ENCODE measurements at places on chromosomes 13 and 19.

GRCh38 chr19:456547-457110 is 4.2 kb downstream of the SHC2 start:
- DNase-seq: no peak

DNA sequence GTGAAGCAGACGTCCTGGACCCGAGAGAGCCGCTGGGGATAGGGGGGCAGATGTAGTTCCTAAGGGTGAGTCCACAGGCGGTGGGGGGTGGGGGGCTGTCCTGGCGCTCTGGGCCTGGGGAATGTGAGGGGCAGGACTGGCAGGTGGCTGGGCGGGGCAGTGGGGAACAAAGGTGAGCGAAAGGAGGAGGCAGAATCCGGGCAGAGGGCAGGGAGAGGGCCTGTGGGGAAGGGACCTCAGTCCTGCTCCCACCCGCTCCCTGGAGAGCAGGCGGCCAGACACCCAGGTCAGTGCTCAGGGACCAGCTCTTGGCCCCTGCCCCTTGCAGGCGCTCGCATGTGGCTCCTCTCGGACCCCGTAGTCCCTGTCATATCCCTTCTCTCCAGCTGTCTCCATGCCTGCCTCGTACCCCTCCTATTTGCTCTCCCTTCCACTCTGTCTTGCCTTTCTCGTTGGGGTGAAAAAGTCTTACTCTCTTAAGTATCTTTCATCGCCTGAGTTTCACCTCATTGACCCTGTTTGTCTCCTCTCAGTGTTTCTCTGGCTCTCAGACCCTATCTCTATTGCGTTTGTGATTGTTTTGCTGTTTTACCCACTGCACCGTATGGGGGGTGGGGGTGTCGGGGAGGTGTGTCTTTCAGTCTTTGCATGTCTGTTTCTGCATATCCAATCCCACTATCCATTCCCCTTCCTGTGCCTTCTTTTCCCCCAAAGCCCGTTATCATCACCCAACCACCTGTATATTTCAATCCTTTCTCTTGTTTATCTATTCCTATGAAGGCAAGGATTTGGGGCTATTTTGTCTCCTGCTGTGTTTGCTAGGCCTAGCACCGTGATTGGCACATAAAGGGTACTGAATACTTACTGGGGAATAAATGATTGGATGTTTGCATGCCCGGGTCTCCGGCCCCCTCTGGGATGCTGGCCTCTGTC is 5.8 kb downstream of the SPHK2 start:
- no peak for DNase-seq

DNA sequence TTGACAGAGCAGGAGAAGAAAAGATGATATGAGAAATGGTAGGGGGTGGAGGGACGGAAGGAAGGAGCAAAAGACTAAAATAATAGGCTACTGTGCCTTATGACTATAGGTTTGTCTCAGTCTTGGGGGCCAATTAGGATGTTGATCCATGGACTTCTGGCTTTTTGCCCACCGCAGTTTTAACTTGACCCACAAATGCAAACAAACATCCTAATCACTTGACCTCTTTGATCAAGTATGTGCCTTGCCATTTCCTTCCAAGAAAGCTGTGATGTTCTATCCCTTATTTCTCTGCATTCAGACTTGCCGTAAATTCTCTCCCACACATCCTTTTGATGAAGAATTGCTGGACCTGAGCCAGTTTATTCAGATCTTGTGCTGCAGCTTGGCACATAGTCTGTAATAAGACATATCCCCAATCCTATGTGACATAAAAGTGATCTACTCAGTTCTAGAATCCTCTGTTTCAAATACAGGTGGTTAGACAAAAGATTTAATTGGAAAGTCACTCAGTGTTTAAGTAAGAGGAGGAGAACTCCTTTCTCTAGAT is 62.8 kb downstream of the TPT1 start:
- no peak for DNase-seq

DNA sequence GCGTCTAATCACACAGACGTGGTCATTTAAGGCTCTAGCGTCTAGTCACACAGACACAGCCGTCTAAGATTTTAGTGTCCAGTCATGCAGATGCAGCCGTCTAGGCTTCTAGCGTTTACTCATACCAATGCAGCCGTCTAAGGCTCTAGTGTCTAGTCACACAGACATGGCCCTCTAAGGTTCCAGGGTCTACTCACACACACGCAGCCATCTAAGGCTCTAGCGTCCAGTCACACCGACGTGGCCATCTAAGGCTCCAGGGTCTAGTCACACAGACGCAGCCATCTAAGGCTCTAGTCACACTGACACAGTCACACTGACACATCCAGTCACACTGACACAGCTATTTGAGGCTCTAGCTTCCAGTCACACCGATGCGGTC is 55.7 kb downstream of the KLF2 start:
- no peak for DNase-seq

- DNase-seq: no peak
These were observed at the start of gene SIGLEC9 for GRCh38 chr19:51124729-51125128. Gene SIGLEC9, plus strand, starts transcription at chr19:51124906. Its CDS starts 69 bp downstream, at chr19:51124975.

GRCh38 chr13:60679131-60679530 is 282.1 kb downstream of the TDRD3 start:
- DNase-seq: no peak

GRCh38 chr13:98978280-98978679 is 416 bp upstream of the DOCK9 start:
- no peak for DNase-seq

DNA sequence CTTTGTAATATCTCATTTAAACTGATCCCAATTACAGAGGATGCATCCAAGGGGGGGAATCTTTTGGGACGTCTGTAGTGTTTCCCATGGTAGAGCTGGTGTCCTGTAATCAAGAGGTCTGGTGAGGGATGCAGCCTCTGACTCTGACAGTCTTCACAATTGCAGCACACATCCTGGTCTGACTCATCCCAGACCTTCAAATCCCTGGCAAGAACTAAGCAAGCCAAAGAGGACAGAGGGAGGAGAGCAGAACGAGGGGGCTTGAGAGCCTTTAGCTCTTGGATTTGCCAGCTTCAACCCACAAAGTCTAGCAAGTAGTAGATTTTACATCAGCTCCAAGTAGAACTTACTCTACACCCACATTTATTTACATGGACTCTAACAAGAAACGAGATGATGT is 17.3 kb upstream of the FCGBP start:
- no peak for DNase-seq

GRCh38 chr13:34523406-34523805 is 418.7 kb upstream of the NBEA start:
- no peak for DNase-seq

DNA sequence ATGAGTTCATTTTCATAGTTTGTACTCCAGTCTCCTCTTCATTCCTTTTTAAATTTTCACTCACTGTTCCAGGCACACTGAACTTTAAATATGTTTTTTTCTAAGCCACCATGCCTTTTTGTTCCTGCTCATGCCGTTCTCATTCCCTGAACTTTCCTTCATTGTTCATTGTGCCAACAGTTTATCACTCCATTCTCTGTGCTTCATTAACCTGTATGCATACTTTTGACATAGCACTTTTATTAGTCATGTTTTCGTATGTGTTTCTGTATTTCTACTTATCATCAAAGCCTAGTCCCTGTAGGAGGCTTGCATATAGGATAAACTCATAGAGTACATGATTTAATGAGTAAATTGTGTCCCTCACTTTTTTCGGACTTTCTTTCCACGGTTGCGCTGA is 65.3 kb downstream of the PCDH20 start:
- DNase-seq: no peak

DNA sequence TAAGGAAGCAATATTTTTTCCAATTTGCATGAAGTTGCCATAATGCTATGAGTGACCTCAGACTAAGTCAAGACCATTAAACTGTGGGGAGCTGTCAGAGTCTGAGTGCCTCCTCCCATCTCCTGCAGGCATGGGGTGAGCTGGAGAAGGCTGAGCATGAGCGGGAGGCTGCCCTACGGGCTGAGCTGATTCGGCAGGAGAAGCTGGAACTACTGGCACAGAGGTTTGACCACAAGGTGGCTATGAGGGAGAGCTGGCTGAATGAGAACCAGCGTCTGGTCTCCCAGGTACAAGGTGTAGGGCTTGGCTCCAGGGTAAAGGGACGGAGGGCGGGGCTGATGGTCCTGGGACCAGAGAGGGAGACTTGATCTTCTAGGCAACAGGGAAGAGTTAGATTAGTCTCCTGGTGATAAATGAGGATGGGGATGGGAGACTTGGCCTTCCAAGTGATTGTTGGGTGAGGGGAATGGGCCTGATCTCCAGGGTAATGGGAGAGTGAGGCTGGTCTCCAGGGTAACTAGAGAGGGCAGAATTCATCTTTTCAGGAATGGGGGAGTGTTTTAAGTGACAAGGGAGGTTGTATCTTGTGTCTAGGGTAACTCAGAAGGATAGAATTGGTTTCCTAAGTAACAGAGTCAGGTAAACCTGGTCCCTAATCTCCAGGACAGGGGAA is 36.0 kb downstream of the SPTBN4 start:
- no peak for DNase-seq

- peak; percentile 53 for DNase-seq
These were observed 593 bp downstream of the ATP8B3 start for GRCh38 chr19:1811472-1811894.

GRCh38 chr13:50969691-50970090 is 60.1 kb downstream of the RNASEH2B start:
- DNase-seq: no peak

DNA sequence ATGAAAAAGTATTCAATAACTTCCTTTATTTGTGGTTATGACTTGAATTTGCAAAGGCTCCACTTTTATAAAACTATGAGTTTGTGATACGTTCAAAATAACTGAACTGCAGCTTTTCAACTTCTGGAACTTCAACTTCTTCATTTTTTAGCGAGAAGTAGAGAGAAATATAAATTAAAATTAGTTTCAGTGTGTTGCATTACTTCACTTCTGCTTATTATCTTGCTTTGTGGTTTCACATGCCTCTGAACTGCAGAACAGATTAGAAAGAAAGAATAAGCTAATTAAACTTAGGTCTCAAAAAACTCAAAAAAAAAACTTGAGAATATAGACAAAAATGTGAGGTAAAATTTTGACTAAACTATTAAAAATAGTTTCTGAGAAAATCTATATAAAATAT is 1073.4 kb downstream of the PCDH17 start:
- DNase-seq: no peak

DNA sequence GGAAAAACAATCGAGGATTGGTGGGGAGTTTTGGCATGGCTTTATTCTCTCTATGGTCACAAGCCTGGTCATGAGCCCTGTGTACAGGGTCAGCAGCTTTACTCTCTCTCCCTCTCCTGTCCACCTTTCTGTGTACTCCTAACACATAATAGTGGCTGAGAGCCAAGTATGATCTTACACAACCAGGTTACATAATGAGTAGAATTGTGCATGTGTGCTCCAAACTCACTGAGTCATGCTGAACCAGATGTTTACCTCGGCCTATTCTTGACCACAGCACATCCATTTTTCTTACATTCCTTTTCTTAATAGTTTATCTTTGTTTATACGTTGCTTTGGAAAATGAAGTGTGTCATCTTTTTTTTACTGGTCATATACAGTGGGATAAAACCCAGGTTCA is 53.1 kb downstream of the ZNF254 start:
- DNase-seq: no peak

DNA sequence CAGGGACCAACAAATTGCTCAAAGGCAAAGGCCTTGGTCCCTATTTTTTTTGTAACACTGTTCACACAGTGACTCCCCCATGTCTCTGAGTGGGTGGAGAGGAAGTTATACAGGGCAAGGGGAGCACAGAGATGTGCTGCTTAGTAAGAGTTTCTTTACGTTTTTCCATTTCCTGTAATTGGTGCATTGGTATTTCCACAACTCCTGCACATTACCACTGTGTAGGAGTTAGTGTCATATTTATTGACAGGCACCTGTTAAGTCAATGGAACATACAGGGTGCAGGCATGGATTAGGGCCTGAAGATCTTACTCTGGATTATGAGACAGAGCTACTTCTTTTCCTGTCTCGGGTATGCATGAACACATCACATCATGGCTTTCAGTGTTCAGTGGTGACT is 45.2 kb downstream of the SOX21 start:
- no peak for DNase-seq

DNA sequence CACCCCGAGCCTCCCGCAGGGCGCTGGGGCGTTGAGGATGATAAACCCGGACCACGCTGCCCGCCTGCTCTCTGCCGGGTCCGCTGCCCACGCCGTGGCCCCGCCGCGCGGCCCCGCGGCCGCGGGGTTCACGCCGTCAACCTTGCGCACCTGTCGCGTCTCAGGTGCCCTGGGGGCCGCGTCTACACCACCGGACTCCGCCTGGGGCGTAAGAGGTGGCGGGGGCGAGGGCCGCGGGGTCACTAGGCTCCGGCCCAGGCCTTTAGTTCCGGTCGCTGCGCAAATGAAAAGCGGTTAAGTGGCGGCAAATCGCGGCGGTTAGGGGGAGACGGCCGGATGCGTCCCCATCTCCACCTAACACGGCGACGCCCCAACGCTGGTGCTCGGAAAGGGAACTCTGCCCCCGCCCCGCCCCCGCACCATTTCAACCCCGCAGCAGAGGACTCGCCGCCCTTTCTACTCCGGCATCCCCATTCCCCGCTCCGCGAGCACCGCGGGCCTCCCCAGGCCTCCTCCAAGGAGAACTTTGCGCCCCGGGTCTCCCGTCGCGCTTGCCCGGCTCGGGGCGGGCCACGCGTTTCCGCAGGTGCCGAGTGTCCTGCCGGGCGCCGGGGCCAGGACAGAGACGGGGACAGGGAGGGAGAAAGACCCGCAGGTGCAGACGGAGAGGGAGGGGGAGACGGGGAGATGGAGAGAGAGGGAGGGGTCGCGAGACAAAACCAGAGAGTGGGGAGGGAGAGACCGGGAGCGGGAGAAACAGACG is 4.3 kb downstream of the ONECUT3 start:
- DNase-seq: no peak

GRCh38 chr13:27406178-27406939 is 18.1 kb upstream of the GTF3A start:
- no peak for DNase-seq
